Epithelial cell of esophagus (primary cell): ENCODE measurements at places on chromosomes 5 and 9.

GRCh38 chr5:1063661-1064382 lies 48.0 kb downstream of the SLC12A7 start:
- no peak for DNase-seq

GRCh38 chr5:2374703-2375102 lies 376.8 kb downstream of the IRX2 start:
- DNase-seq = no peak

GRCh38 chr5:150473673-150474358 lies 24.3 kb upstream of the RPS14 start:
- peak; percentile 96 for DNase-seq

DNA sequence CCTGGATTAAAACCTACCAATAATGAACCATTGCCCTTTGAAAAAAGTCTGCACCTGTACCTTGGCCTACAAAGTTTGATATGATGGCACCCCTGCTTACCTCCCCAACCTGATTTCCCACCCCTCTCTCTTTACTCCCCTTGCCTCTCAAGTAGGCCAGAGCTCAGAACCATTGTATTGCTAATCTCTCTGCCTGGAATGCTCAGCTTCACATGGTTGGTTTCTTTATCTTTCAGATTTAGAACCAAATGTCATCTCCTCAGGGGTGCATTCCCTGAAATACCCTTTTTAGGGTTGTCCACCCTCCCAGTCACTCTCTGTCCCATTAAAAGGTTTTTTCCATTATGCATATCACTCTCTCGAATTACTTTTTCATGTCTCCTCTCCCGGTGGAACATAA lies 116.6 kb upstream of the VCAN start:
- no peak for DNase-seq

- peak; percentile 86 for DNase-seq
These were observed 184.0 kb downstream of the SEMA5A start for GRCh38 chr5:9361835-9362234.

DNA sequence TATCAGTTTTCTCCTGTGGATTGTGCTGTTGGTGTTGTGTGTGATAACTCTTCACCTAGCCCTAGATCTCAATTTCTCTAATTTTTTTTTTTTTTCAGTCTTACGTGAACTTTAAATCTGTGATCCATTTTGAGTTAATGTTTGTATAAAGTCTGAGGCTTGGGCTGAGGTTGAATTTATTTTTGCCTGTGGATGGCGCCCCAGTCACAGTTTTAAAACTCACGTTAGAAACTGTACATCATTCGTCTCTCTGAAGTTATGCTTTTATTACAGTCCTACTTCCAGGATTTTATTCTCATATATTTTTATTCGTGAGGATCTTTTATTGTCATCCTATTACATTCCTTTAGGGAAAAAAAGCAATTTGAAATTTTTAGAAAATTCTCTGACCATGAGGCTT lies 103.1 kb downstream of the EHMT1 start:
- no peak for DNase-seq

- DNase-seq = no peak
These were observed 8.3 kb downstream of the PCBD2 start for GRCh38 chr5:134913254-134913653.

GRCh38 chr9:74645007-74645639 lies 148.0 kb downstream of the RORB start:
- DNase-seq = peak; percentile 16

GRCh38 chr9:98034593-98035546 lies 21.7 kb upstream of the NANS start:
- DNase-seq = peak; percentile 81

GRCh38 chr5:90014420-90014819 lies 395.1 kb downstream of the CETN3 start:
- no peak for DNase-seq

GRCh38 chr9:34830068-34830467 lies 120.1 kb upstream of the CCL21 start:
- DNase-seq = no peak

DNA sequence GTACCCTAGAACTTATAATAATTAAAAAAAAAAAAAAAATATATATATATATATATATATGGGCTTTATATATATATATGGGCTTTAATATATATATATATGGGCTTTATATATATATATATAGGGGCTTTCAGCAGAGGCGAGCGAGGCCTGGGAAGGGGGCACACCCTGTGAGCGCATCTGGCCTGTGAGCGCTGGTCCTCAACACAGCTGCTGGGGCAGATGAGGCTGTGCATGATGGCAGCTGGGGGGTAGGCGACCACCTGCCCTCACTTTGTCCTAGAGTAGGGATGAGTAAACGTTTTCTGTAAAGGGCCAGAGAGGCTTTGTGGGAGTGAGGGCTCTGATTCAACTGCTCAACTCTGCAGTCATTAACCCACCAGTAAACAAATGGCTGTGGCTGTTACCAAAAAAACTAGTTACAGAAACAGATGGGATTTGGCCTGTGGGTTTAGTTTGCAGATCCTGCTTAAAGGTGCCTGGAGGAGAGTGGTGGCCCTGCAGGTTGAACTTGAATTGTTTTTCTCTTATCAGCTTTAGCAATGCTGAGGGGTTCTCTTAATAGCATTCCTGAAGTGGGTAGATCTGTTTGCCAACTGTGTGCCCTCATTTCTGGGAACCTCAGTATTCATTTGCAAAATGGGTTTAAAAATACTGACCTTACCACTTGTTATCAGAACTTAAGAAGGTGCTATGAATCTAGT lies 88.1 kb upstream of the EPB41L4B start:
- no peak for DNase-seq
